GM23248 (cell line): ENCODE measurements at places on chromosomes 1 and 21. TPM values are rescaled to one million over a fixed set of nuclear protein-coding genes. Genes with fewer than 3 reads are reported as not detected.

CYP4A22 gene
- total RNA-seq, result not detected in 2 replicates

LCE2A gene
- total RNA-seq, result 9.9 and 12.1 TPM in 2 replicates

DIO1 gene
- not detected in 2 replicates for total RNA-seq

PRAMEF6 gene
- not detected in 2 replicates for total RNA-seq

MAP3K7CL gene
- 14.8 and 18.5 TPM in 2 replicates for total RNA-seq

CD101 gene
- not detected in 2 replicates for total RNA-seq

RGS1 gene
- not detected in 2 replicates for total RNA-seq

RAB25 gene
- total RNA-seq, result not detected in 2 replicates

TMPRSS3 gene
- total RNA-seq, result not detected in 2 replicates

PLA2G2C gene
- not detected in 2 replicates for total RNA-seq

ALX3 gene
- not detected in 2 replicates for total RNA-seq

CELA2B gene
- not detected in 2 replicates for total RNA-seq

RIMS3 gene
- 0.25 TPM in 1 of 2 replicates, not detected in the other for total RNA-seq

SNX7 gene
- 49.1 and 59.7 TPM in 2 replicates for total RNA-seq

KCNA2 gene
- not detected in 2 replicates for total RNA-seq

TMEM52 gene
- not detected in 2 replicates for total RNA-seq

B3GALT5 gene
- total RNA-seq, result not detected in 2 replicates

YBX1 gene
- total RNA-seq, result 665 and 762 TPM in 2 replicates

SPAG17 gene
- not detected in 2 replicates for total RNA-seq

SPRR2F gene
- total RNA-seq, result not detected in 2 replicates

BGLAP gene
- not detected in 2 replicates for total RNA-seq

PAFAH2 gene
- total RNA-seq, result 10.7 and 11.9 TPM in 2 replicates

ITPKB gene
- total RNA-seq, result 0.86 and 1.6 TPM in 2 replicates

DYNLT5 gene
- 2.3 and 5.8 TPM in 2 replicates for total RNA-seq
